ENCODE measurements at places on chromosomes 4 and X. TPM values are rescaled to one million over a fixed set of nuclear protein-coding genes. Genes with fewer than 3 reads are reported as not detected.

Gene SLC49A3
- 2.0 TPM for total RNA-seq

DNA sequence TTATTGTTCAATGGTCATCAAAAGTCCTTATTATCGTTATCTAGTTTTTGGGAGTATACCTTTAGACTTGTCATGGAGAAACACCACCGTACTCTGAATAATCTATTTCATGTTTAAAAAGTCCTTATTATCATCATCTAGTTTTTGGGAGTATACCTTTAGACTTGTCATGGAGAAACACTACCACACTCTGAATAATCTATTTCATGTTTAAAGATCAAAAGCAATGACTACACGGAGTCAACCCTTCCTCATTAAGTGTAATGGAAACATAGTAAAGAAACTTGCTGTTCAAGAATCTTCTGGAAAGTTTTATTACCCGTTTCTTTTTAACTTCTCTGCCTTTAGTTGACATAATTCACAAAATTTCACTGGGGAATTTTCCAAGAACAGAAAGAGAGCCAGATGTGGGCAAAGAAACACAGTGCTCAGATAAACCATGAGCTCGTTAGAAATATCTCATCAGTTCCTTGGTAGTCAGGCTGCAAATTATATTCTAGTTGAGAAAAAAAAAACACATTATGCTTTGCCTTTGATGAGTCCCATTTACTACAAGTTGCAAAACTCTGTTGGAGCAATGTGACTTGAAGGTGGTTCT lies 158.8 kb downstream of the AFAP1 start:
- no peak for DNase-seq

Gene NDUFA1
- 5.1 TPM for total RNA-seq

Gene MAOA
- 60.2 TPM for total RNA-seq

GRCh38 chr4:158786121-158786601 lies 17.3 kb downstream of the FNIP2 start:
- no peak for DNase-seq

DNA sequence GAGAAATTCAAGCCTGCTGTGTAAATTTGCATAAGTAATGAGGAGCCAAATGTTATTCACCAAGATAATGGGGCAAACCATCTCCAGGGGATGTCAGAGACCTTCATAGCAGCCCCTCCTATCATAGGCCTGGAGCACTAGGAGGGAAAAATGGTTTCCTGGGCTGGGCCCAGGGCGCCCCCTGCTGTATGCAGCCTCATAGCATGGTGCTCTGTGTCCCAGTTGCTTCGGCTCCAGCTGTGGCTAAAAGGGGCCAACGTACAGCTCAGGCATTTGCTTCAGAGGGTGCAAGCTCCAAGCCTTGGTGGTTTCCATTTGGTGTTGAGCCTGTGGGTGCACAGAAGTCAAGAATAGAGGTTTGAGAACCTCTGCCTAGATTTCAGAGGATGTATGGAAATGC lies 859.3 kb downstream of the RPA4 start:
- no peak for DNase-seq

- DNase-seq: no peak
Measured at GRCh38 chr4:18930487-18930886, 908.9 kb upstream of the LCORL start.

- no peak for DNase-seq
Measured at GRCh38 chr4:823176-823760, 2.7 kb downstream of the CPLX1 start.

DNA sequence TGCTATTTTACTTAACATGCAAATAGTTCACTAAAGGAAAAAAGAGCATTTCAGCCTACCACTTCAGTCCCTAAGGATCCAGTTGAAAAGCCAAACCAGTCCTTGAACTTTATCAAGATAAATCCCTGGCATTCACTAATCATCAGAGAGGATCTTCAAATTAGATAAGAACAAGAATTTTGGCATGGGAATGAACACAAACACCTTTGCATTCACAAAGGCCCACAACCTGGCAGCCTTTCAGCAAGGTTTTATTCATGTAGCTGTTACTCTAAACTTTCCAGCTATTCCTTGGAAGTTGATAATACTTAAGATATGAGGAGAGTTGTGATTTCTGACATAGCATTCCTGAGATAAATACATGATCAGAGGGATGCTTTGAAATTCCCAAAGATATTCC lies 193.4 kb downstream of the LRBA start:
- no peak for DNase-seq

Gene NAP1L3
- total RNA-seq: 5.4 TPM

- no peak for DNase-seq
Measured at GRCh38 chr4:4472344-4472958, 69.4 kb downstream of the STX18 start.
